ENCODE measurements at places on chromosomes 16 and 17. TPM values are rescaled to one million over a fixed set of nuclear protein-coding genes. Genes with fewer than 3 reads are reported as not detected.

- no peak for DNase-seq
Measured at GRCh38 chr17:19012171-19013080, 7.9 kb upstream of the FAM83G start.

DNA sequence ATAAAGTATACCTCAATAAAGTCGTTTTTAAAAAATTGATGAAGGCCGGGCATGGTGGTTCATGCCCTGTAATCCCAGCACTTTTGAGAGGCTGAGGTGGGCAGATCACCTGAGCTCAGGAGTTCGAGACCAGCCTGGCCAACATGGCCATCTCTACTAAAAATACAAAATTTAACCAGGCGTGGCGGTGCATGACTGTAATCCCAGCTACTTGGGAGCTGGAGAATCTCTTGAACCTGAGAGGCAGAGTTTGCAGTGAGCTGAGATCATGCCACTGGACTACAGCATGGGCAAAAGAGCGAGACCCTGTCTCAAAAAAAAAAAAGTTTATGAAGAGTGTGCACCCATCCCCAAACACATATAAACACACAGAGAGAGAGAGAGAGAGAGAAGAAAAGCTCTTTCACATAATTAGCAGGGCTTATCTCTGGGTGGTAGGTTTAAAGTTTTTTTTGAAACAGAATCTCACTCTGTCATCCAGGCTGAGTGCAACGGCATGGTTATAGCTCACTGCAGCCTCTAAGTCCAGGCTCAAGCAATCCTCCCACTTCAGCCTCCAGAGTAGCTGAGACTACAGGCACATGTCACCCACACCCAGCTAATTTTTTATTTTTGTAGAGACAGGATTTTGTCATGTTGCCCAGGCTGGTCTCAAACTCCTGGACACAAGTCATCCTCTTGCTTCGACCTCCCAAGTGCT, 3.0 kb downstream of the SREBF1 start:
- DNase-seq, result no peak

Gene EFNB3
- total RNA-seq, result 0.93 TPM

Gene RNF227
- 27.9 TPM for total RNA-seq

Gene MSI2
- total RNA-seq, result 76.6 TPM

Gene ANKFY1
- total RNA-seq, result 40.9 TPM

DNA sequence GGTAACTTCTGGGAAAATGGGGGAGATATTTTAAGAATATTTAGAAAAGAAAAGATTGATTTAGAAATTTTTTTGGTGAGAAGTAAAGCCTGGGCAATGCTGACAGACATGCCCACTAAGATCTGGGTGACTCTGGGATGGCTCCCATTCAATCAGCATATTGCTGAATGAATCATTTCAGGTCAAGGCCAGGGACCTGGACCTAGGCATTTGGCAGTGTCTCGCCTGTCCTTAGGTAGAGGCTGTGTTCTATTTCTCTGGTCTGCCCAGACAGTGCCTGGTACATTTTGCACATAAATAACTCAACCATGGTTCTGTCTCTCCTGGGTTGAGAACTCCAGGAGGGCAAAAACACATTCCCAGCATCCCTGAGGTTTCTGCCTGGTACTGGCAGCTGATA, 39.9 kb downstream of the SMPD3 start:
- no peak for DNase-seq

Gene NOD2
- 4.1 TPM for total RNA-seq

- DNase-seq, result no peak
Measured at GRCh38 chr17:17959520-17960361, 12.5 kb downstream of the TOM1L2 start.

GRCh38 chr17:7413346-7413985, 5.8 kb downstream of the NLGN2 start:
- DNase-seq, result no peak

DNA sequence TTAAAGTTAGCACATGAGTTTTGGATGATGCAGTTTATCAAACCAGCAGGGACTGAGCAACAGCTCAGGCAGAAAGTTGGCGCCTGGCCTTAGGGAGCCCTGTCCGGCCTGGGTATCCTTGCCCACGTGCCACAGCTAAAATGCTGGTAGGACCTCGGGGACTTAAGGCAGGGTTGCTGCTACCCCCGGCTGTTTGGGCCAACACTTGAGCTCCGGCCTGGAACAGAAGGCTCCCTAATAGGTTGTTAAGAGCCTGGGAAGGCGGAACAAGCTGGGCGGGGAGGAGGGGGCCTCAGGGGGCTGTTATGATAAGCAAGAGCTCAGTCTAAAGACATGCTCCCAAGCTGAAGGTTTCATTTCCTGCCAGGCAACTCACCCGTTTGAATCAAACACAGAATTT, 39.7 kb downstream of the CUEDC1 start:
- DNase-seq, result no peak

DNA sequence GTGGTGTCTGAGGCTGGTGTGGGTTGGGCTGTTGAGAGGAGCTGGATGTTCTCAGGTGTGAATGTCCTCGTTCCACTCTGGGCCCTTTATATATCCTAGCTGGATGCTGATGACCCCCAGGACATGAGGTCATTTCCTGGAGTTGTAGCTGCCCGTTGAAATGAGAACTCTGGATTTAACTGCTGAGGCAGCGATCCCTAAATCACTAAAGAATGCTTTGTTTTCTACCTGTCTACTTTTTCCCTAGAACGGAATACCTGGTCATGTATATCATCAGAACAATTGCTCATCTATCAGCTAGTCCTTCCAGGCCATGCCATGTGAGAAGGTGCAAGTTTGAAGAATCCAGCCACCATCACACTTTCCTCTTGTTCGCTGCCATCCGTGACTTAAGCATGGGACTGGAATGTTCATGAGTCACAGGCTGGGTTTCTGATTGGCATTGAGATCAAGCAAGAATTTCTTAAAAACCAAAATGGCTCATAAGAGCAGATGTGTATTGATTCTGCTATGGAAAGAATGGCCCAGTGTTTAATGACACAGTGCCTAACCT, at the start of gene KRTAP2-3:
Gene KRTAP2-3 (minus strand): TSS at position 63 of the 553 bp plus-strand sequence. CDS start 64 bp downstream, outside the sequence.
- no peak for DNase-seq

DNA sequence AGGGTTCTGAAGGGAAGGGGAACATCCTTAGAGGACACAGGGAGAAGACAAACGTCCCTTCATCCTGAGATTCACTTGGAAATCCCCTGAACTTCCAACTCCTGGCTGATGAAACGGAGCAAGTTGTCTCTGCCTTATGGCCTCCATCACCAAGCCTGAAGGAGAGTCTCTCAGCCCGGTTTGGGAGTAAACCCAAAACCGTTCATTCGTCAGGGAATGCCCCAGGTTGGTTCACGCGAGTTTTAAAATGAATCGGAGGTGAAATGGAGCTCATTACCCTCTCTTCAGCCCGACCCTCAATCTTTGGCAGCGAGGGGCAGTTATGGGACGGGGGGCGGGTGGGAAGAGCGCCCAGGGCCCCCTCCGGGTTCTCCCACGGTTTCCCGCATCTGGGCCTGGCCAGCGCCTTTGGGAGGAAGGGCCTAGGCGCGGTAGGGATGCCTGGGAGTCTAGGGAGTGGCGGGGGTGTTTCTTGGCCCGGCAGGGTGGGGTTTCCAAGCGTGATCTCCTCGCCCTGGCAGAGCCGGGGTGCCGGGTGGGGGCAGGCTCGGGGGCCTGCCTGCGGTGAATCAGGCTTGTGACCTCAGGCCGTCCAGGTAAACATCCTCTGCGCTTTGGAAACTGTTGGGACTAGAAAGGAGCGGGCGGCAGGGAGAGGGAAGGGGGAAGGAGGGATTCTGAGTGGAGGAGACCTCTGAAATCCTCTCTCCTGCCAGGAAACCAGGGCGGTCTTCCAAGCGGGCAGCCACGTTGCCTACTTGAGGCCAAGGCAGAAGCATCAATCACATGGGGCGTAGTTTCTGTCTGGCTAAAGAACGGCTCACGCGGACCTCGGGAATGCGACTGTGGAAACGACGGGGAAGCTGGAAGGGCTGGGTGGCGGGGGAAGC, 24.1 kb upstream of the HOXB13 start:
- DNase-seq, result no peak

Gene GCGR
- total RNA-seq, result 1.5 TPM

DNA sequence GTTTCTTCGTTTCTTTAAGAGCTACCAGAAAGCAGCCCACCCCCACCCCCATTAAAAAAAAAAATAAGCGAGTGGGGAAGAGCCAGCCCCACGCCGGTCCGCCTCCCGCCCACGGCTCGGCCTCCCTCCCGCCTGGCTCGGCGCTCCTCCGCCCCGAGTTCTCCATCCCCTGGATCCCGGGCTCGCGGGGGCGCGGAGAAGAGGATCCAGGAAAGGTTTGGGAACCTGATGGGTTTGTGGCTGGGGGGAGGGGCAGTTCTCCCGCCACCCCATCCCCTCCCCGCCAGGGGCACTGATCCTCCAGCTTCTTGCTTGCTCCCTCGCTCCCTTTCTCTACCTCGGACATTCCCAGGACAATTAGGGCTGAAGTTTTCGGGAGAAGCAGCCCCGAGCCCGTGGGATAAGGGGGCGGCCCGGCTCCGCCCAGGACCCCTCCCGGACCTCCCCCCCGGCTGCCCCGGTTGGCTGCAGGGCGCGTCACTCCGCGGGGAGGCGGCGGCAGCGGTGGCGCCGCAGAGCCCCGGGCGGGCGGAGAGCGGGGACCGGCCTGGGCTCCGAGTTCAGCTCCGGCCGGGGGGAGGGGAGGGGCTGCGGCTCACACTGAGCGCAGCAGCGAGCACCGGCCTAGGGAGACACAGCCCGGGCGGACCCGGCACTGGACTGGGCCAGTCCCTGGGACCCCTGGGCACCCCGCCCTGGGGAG, 1.0 kb upstream of the SALL1 start:
- DNase-seq, result peak; percentile 41

DNA sequence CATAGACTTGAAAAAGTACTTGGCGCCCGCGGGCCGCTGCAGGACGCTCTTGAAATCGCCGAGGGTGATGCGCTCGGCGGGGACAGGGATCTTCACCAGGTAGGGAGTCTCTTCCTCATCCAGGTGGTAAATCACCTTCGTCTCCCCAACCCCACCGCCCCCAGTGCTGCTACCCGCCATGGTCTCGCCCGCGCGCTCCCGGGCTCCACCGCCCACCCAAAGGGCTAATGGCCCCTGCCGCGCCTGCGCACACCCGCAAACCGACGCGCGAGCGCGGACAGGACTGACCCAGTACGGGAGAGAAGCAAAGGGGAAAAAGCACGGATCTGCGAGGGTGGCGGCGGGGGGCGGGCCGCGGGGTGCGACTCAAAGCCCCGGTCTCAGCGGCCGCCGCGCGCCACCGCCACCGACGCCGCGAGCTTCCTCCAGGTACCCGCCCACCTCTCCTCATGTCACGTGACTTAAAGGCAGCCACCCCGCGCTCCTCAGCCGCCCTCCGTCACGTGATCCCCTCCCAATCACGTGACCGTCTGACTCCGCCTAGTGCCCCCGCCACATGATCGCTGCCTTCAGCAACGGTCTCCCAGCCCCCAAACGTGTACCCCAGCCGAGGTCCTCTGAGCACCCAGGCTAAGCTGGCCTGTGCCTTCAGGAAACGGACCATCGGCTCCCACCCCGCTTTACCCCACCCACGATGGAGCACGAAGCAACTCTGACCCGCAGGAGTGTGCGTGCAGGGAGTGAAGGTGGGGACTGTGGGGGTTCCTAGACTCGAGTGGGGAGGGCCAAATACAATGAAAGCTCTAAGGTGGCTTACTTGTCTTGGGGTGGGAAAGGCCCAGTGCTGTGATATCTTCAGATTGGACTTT, at the start of gene DVL2:
Gene DVL2 (minus strand): TSS at position 435 of the 869 bp plus-strand sequence. CDS start 255 bp downstream, at position 180.
- DNase-seq, result peak; percentile 98

DNA sequence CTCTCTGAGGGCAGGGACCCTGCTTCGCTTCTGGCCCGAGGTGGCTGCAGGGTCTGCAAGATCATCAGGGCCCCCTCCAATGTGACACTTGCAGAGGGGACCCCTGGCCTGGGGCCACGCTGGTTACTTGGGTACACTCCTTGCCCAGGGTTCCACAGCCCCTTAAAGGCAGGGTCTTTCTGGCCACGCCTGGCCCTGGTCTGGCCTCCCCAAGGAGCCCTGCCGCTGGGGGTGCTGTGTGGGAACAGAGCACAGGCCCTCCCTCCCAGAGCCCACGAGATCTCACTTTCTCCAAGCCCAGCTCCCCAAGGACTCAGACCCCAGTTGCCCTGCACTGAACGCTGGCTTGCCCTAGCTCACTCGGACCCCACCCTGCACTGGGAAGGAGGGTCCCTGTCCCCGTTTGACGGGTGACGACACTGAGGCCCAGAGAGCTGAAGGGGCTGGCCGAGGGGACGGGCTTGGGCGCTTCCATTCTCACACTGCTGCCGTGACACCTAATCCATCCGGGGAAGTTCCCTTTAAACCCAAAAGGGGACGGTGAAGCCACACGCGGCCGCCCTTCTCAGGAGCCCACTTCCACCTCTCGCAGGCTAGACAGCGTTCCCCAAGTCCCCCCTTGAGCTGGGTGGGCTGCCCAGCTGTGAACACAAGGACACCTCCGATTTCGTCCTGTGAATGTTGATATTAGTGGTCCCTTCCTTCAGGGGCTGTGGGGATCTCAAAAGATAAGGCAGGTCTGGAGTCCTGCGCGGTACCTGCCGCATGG, 26.9 kb upstream of the OSGIN1 start:
- DNase-seq, result no peak

- DNase-seq, result no peak
Measured at GRCh38 chr16:87690911-87691685, 74.7 kb downstream of the KLHDC4 start.

DNA sequence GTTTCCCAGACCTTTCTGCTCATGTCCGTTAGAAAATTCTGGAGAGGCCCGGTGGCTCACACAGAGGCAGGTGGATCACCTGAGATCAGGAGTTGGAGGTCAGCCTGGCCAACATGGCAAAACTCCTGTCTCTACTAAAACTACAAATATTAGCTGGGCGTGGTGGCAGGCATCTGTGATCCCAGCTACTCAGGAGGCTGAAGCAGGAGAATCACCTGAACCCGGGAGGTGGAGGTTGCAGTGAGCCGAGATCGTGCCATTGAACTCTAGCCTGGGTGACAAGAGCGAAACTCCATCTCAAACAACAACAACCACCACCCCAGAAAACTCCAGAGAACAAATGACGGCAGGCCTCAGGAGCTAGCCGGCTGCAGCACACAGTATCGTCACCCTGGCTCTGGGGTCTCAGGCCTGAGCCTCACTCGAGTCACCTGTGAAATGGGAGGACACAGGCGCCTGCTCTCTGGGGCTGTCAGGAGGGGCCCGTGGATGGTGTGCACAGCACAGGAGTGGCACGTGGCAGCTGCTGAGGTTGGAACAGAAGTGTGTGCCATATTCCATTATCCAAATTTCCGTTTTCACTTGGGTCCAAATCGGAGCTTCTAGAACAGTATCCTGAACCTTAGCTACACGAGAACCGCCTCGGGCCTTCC, 3.3 kb upstream of the SLC38A8 start:
- no peak for DNase-seq

DNA sequence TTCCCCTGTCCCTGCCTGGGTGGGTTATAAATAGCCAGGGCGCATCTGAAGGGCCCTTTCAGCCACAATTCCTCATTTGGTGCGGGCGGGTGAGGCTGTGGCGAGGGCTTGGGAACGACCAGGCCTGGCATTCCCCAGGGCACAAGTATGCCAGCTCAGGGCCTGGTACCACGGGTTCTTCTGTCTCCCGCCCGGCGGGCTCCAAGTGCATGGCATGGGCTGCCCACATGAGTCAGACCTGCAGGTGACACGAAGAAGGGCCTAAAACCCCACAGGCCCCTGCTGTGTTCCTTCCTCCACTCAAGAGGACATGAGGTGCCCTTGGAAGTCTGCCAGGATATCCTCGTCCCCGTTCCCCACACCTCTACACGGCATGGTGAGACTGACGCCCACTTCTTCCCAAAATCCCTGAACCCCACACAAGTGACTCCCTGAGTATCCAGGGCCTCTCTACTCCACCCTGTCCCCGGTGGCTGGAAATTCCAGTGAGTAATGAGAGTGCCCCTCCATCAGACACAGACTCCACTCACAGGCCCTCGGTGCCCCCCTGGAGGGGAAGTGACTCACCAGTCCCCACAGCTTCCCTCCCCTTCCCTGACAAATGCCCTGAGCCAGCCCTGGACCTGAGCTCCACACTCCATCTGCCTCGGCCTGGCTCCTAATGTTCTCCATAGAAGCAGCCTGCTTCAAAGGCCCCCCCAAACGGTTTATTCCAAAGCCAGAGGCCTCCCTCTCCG, 68.8 kb downstream of the ABR start:
- no peak for DNase-seq

Gene CASKIN1
- 159 TPM for total RNA-seq
